ENCODE measurements at places on chromosomes 13 and 19.
A peak's percentile ranks its signal among the peaks of the same experiment; 100 is the strongest.

GRCh38 chr13:46492946-46493345 is 60.0 kb upstream of the LRCH1 start:
- peak; percentile 67 for DNase-seq

- DNase-seq = no peak
These were observed at the start of gene LRRC25 for GRCh38 chr19:18397242-18398202. LRRC25 (minus strand) TSS chr19:18397622; CDS start chr19:18396963, 659 bp downstream.

DNA sequence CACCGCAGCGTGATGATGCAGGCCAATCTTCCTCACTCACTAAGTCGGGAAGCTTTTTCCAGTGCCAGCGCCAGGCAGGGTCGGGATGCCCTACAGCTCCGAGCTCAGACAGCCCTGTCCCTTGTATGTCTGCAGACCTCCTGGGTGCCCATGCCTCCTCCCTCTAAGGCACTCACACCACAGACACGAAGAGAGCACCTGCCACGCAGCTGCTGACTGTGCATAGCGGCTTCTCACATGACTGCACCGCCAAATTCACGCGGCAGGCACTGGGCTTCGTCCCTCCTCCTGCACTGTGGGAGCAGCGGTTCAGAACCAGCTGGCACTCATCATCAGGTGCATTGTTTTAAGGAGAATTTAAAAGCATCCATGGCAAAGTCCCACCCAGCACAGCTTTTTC is 88.1 kb downstream of the SLC7A1 start:
- peak; percentile 44 for DNase-seq

DNA sequence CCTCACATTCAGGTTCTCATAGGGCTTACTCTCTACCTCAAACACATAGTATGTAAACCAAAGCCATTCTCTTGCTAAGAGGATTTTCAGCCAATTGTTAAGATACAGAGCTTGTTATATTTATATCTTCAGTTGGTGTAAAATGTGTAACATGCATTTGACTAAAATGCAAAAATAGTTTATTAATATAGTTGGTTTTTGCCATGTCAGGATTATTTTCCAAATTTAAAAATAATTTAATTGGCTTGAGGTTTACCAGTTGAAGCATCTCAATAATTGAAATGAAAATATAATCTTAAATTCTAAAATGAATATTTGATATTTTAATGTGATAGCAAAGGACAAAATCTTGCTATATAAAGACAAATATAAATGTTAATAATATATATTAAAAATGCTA is 7.2 kb downstream of the MICU2 start:
- no peak for DNase-seq

GRCh38 chr13:34474187-34474868 is 467.7 kb upstream of the NBEA start:
- DNase-seq = peak; percentile 79

GRCh38 chr13:55617241-55617640 is 1523.5 kb upstream of the PRR20A start:
- DNase-seq = no peak

- DNase-seq = peak; percentile 15
These were observed 595.5 kb downstream of the TBC1D4 start for GRCh38 chr13:74886502-74886901.
